ENCODE measurements at places on chromosomes 1 and 21. TPM values are rescaled to one million over a fixed set of nuclear protein-coding genes. Genes with fewer than 3 reads are reported as not detected.

INAVA gene
- total RNA-seq, result 1.5 TPM

TADA1 gene
- 10.1 TPM for total RNA-seq

SH3BGR gene
- 2.1 TPM for total RNA-seq

GATAD2B gene
- total RNA-seq, result 5.1 TPM

SEC16B gene
- total RNA-seq, result 12.5 TPM

ALPL gene
- total RNA-seq, result 138 TPM

PCSK9 gene
- total RNA-seq, result 0.11 TPM

LDLRAD1 gene
- total RNA-seq, result not detected

GORAB gene
- total RNA-seq, result 14.0 TPM

TAS1R3 gene
- total RNA-seq, result not detected

IL20 gene
- not detected for total RNA-seq

IL24 gene
- total RNA-seq, result not detected

EPHA2 gene
- total RNA-seq, result 73.1 TPM

LCE2C gene
- total RNA-seq, result not detected

GRCh38 chr21:33071770-33072306, 1.9 kb downstream of the OLIG1 start:
- no peak for DNase-seq

- peak; percentile 75 for DNase-seq
Observed at GRCh38 chr1:211135342-211135950, 1.5 kb upstream of the KCNH1 start.

- peak; percentile 88 for DNase-seq
Observed at GRCh38 chr1:59543211-59543668, 246.3 kb downstream of the FGGY start.

GRCh38 chr1:21536218-21536617, 27.0 kb downstream of the ALPL start:
- DNase-seq, result peak; percentile 24

DNA sequence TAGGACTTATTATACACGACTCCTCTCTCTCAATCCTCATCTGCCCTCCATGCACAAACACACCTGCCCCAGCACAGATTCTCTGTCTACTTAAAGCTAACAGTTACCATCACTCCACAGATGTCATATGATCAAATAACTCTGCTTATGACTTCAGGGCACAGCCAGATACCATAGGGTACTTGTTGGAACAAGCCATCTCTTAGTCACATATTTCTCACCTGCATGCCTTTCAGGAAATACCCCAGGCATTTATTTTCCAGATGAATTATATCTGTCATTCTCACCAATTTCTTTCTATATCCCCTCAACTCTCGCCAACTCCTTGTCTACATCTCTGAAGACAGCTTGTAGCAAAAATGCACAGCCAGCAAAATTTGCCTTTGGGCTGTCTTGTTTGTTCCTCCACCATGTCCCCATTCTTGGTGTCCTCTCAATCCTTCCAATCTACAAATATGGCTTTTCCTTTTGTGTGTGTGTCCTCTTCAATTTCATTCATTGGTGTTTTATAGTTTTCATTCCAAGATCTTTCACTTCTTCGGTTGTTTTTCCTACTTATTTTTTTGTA, 353.9 kb upstream of the CAMK1G start:
- no peak for DNase-seq

DNA sequence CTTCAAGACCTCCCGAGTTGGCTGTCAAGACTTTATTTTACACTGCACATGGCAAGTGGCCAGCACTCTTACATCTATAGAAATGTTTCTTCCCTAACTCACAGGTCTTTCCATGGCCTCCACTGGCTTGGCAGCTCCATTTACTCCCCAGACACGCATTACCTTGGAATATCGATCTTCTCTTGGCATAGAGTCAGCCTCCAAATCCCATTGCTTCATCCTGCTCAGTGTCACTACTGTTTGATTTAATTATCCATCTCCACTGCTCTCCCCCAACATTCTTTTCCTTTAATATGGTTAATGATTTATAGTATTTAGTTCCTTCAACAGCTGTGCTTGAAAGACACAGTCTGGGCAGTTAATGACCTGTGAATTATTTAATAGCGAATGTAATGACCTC, 241.2 kb upstream of the MAP1LC3C start:
- DNase-seq, result no peak

DNA sequence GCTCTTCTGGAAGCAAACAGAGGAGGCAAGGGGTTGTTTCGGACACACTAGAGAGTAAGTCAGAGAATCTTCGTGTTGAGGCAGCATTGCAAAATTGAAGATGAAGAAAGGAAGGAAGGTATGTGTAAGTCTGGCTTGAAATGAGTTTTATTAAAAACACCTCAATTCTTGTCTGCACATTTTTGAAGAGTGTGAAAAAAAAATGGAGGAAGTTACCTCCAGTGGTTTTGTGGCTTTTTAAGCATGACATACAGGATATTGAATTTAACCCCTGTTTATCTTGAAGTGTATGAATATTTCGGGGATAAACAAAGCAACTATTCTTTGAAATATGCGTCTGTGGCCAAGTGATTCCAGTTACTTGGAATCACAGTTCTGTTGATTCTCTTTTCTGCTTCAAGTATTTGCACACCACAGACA, 203.2 kb upstream of the SGIP1 start:
- peak; percentile 32 for DNase-seq

GRCh38 chr1:85611425-85611824, 30.9 kb downstream of the CCN1 start:
- DNase-seq, result peak; percentile 76

DNA sequence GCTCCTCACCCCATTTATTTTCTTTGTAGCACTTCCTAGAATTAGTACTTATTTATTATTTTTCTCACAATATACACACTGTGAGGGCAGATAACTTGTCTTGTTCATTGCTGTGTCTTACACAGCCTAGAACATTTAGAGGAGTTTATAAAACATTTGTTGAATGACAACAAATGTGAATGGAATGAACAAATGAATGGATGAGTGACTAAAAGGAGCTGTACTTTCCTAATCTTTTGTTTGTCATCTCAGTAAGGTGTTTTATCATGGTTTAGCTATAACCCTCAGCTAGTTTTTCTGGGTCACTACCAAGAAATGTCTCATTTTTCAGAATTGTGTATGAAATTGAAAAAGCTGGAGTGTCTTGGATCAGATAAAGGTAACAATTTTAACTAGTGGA, 239.3 kb upstream of the KCNK2 start:
- peak; percentile 48 for DNase-seq

DNA sequence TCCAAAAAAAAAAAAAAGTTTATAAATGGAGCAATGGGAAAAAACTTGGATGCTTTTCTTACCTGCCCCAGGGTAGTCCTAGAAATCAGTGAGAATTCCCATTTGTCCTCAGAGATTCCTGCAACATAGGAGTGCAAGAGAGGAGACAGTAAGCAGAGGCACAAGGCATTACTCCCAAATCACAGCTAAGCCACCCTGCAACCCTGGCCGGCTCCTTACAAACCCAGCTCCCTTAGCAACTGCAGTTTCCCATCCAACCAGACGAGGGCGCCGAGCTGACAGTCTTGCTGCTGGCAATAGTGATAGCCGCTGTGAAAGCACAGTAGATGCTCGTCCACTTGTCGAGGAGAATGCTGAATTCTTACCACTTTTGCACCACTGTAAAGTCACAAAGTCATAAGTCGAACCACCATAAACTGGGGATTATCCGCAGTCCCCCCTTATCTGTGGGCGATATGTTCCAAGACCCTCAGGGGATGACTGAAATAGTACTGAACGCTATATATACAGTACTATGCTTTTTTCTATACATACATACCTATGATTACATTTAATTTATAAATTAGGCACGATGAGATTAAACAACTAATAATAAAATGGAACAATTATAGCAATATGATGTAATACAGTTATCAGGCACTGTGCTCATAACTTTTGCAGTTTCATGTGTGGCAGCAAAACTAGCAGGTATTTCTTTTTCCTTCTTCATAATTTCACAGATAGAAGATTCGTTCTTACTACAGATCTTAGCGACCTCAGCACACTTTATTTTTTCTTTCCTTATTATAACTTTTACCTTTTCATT, 6.0 kb upstream of the PITHD1 start:
- DNase-seq, result peak; percentile 72

DNA sequence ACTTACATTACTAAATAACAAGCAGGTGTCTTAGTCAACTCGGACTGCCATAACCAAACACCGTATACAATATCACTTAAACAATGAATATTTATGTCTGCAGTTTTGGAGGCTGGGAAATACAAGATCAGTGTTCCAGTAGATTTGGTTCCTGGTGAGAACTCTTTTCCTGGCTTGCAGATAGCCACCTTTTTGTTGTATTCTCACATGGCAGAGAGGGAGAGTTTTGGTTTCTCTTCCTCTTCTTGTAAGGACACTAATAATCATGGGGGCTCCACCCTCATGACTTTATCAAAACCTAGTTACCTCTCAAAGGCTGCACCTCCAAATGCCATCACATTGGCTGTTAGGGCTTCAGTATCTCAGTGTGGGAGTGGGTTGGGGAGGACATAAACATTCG, 82.9 kb upstream of the CACYBP start:
- DNase-seq, result no peak

DNA sequence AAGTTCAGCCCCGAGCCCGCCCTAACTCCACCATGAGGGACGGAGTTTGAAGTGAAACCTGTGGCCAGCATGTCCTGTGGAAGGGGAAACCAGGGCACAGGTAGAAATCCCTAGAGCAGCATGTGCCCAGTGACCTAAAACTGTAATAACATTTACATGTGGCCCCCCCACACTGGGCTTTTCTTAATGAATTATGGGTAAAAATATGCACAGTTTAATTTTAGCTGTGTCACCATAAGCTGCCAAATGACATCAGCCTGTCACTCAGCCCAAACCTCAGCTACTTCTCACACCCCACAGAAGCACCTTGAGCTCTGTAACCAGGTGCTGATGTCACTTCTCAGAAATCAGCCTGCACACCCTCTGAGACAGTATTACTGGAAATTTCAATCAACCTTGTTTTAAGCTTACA, 50.0 kb upstream of the SLC19A1 start:
- no peak for DNase-seq

GRCh38 chr21:45011911-45012661, 62.3 kb upstream of the ADARB1 start:
- DNase-seq, result peak; percentile 95

DNA sequence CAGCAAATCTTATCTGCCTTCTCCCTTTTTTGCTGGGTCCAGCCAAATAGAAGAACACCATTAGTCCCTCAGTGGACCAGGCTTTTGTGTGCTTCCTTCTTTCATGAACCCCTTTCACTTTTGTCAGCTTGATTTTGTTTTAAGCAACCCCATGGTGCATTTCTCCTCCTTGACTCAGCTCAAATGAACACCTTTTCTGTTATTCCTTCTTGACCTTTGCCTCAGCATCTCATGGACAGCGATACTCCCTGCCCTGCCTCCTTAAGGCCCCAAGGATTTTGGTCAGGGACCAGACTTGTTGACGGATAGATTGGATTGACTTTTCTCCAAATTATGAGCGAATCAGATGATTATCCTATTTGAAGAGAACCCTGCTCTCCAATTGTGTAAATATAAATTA, 356.6 kb upstream of the USP24 start:
- peak; percentile 54 for DNase-seq

DNA sequence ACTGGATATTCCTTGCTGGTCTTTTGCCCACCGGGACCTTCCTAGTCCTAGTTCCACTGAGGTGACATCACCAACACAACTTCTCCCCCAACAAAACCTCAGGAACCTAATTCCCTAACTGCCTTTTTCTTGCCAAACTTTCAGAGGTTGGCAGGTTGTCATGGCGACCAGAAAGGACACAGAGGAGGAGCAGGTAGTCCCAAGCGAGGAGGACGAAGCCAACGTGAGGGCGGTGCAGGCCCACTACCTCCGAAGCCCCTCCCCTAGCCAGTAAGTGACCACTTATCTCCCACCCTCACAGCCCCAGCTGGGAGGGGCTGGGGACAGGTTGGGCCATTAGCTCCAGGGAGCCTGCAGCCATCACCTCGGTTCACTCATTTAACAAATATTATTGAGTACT, 815 bp downstream of the STYXL2 start:
- peak; percentile 13 for DNase-seq

- no peak for DNase-seq
Observed at GRCh38 chr1:108097018-108097417, 103.1 kb downstream of the SLC25A24 start.

- DNase-seq, result no peak
Observed at GRCh38 chr1:76203127-76203526, 128.6 kb downstream of the ST6GALNAC3 start.

DNA sequence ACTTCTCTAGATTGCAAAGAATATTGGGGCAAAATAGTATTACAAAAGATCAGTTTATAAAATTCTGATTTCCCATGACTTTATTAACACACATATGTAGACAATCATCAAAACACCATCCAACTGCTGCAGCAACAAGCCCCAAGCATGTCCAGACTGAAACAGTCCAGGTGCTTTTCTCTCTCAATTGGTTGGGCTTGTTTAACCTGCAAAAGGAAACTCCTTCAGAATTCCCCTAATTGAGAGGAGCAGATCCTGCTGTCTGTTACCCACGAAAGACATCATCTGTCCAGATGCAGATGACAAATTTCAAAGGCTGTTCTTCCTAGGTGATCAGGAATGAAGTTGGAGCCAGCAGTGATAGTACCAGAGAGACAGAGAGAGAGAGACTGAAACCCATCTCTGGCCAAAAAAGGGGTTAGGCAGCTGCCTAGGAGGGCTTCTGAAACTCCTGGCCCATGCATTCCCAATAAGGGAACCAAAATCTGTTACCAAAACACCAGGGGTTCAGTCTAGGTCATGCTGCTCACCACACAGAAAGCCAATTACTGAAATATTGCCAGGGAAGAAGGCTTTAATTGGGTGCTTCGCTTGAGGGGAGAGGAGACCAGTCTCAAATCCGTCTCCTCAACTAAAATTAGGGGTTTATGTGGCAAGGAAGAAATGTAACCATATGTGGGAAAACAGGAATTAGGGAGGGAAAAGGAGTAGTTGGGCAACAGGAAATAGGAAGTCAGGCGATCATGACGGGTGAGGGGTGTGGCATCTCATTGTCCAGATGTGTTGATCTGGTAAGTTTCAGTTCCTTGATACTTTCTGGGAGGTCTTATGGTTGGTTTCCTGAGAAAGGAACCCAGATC, 34.7 kb upstream of the RGL1 start:
- DNase-seq, result no peak

DNA sequence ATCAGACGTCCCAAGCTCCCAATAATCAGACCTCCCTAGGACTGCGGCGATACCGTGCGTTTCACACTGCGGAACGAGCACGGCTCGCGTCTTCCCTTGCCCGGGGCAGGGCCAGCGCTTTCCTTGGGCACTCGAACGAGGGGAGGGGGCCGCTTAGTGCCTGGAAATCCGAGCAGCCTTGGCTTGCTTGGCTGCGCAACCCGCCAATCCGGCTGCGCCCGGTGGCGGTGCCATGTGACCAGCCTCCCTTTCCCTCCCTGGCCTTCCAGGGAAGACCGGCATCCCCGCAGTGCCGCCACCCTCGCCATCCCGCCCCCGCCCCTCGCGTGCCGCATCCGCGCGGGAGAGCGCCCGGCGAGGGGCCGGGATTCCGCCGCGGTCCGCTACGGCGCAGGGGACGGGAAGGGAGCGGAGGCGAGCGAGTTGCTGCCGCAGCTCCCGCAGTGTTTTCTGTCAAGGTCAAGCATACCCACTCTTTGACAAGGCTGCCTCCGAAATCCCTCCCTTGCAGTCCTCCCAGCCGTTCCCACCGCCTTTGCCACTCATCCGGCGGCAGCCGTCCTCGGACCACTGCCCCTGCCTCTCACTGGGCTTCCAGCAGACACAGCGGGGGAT, 8.3 kb upstream of the RNF19B start:
- no peak for DNase-seq

Measured in LHCN-M2 (cell line).